ENCODE measurements at places on chromosomes 6 and 20.

GRCh38 chr6:140393665-140394540 lies 1019.5 kb upstream of the CITED2 start:
- DNase-seq: no peak

GRCh38 chr6:22613695-22614094 lies 44.3 kb downstream of the HDGFL1 start:
- no peak for DNase-seq

DNA sequence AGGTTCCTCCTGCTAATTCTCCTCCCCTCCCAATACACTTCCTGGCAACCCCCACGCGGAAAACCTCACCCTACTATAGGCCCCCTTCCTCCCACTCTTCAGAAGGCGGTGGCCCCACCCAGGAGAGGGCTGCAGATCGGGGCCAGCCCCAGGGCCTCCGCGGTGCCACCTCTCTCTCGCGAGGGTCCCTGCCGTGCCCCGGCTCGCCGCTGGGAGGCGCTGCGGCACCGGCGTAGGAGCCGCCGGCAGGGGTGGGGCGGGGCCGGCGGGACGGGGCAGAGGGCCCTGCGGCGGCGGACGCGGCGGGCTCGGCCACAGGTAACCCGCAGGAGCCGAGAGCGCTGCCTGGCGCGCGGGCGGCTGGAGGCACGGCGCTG lies at the start of gene ANKRD6:
Gene ANKRD6, plus strand, starts transcription at position 278 of the 377 bp plus-strand sequence. CDS start 133,825 bp downstream, outside the sequence.
- peak; percentile 53 for DNase-seq

GRCh38 chr6:151502499-151502898 lies 8.7 kb downstream of the CCDC170 start:
- DNase-seq: no peak

DNA sequence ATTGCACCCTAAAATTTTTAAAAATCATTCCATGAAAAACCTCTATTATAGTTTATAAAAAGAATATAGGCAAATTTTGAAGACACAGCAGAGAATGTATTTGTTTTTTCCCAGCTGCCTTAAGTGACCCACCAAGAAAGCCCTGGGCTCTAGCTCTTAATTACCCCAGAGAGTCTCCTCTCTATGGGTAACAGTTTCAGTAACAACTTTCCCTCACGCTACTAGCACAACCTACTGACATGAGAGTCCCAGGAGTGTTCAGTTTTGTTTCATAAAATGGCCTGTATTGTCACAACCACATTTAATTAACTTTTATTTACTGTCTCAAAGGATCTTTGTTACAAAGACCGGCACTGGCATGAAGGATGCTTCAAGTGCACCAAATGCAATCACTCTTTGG lies 41.5 kb downstream of the FHL5 start:
- DNase-seq: no peak

- DNase-seq: no peak
Measured at GRCh38 chr6:154503658-154504057, 6.8 kb downstream of the CNKSR3 start.

DNA sequence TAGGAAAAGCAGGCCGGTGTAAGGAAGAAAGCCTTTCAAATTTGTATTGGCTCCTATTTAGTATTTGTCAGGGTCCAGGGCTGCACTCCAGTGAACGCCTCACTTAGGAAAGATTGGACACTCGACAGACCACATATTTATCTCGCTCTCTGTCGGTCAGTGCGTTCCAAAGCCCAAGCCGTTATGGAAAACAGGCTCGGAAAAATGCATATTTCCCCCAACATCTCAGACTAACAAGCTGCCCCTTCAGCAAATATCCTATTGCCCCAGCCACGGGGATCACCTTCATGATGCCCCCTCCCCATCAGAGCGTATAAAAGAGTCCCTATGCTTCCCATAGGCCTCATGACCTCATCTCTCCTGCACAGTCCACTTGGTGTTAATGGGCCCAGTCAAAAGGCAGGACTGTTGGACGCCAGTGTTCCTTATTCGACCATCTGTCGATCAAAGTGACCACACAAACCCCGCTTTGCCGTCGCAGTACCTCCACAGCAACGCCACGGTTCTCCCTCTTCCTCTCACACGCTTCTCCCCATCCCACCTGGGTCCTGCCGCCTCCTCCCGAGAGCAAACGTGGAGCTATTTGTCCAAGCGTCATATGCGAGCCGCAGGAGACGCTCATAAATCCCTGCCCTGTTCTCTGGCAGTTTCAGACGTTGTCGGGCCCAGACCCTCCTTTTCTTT lies 63.3 kb downstream of the NPEPL1 start:
- DNase-seq: no peak

DNA sequence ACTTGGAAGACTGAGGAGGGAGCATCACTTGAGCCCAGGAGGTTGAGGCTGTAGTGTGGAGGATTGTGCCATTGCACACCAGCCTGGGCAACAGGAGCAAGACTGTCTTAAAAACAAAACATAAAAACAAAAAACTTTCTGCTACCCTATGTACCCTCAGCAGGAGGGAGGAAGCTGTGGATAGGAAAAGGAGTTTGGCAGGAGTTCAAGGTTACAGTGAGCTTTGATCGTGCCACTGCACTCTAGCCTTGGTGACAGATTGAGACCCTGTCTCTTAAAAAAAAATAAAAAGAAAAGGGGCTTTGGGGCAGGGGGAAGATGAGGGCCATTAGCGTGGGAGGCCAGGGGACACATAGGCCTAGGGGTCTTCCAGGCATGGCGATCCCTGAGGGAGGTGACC lies 135.7 kb downstream of the DHX35 start:
- no peak for DNase-seq

DNA sequence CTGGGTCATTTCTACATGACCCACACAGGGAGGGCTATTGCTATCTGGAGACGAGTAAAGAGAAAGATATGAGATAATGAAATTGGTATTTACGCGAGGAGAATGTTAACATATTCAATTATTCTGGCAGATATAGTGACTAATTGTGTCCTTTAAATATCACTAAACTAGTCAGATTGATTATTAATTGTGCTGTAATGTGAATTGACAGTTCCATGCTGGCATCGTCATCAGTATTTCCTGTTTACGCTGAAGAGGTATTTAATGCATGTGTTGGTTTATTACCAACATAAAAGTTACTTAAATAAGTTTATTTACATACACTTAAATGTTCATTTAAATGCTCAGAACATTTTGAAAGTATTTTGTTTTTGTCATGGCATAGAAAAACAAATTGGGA lies 35.7 kb upstream of the OGFRL1 start:
- no peak for DNase-seq

GRCh38 chr6:113627480-113627879 lies 229.7 kb upstream of the MARCKS start:
- DNase-seq: no peak

- DNase-seq: no peak
Measured at GRCh38 chr20:35443003-35443402, 5.0 kb upstream of the GDF5 start.

DNA sequence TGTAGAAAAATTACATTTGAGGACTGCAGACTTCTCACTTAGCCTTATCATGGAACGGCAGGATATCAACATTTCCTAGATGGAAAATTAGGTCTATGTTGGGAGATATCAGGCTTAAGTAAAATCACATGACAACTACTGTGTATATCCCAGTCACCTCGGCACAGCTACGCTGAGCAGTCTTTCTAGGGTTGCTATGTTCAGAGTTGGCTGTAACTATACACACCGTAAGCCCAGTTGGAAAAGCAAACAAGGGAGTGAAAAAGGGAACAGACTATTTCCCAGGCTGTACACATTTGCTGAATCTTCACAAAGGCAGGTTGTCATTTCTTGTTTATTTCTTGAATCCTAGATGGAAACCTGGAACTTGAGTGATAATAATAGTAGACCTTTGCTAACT lies 80.7 kb upstream of the PTPRK start:
- no peak for DNase-seq

- DNase-seq: no peak
Measured at GRCh38 chr6:94372229-94372628, 952.9 kb upstream of the EPHA7 start.

- no peak for DNase-seq
Measured at GRCh38 chr6:117195728-117196127, 69.6 kb upstream of the VGLL2 start.

- DNase-seq: no peak
Measured at GRCh38 chr6:95576998-95577303, 384 bp upstream of the MANEA start.

- DNase-seq: no peak
Measured at GRCh38 chr6:39268171-39268570, 38.9 kb upstream of the KCNK5 start.

DNA sequence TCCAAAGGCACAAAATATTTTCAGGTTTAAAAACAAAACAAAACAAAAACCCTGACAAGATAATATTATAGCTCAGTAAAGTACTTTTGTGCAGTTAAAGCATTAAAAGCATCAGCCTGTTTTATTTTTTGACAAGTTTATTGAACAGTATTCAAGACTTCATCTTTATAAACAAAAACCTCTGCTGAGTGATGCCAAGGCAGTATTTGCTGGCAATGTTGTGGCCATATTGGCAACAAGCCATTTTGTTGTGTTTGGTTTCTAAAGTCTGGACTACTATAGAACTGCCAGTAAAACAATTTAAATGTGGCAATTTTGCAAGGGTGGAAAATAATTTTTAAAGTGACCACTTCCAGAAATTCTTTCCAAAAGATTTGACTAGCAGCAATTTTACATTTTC lies 15.9 kb downstream of the CPNE1 start:
- DNase-seq: peak; percentile 46

GRCh38 chr6:31010393-31011060 lies at the start of gene MUC22:
MUC22 (plus strand) TSS chr6:31010474; CDS start chr6:31010707, 233 bp downstream.
- no peak for DNase-seq
